CD4-positive, alpha-beta T cell treated with Interleukin-1 beta for 1 hour (primary cell): ENCODE measurements at places on chromosomes 13 and 19.

GRCh38 chr19:42428676-42429075 is 1.5 kb upstream of the LIPE start:
- DNase-seq, result no peak

DNA sequence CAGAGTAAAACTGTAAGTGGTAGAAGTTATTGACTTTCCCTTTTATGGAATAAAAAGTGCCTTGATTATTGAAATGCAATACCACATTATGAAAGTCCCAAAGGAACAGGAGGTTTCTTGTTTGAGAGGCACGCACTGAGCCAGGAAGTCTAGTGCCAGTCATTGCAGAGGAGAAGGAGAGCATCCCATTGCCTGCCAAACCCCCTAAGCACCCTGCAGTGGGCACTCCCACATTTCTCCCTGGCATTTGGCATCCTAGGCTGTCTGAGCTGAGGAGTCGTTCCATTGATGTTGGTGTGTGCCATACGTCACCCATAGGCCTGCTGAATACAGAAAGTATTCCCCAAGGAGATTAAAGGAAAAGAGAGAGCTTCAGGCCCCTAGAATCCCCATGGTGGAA is 85.7 kb upstream of the MBNL2 start:
- no peak for DNase-seq

- no peak for DNase-seq
These were observed 233.7 kb downstream of the COG6 start for GRCh38 chr13:39888865-39889810.

GRCh38 chr19:12786141-12786870 is 5.0 kb upstream of the JUNB start:
- peak; percentile 45 for DNase-seq

- DNase-seq, result no peak
These were observed 309.6 kb upstream of the TMTC4 start for GRCh38 chr13:100984085-100984705.
